ENCODE measurements at places on chromosomes 5 and 9.

- DNase-seq = no peak
Observed at GRCh38 chr9:104987743-104988142, 59.8 kb upstream of the ABCA1 start.

DNA sequence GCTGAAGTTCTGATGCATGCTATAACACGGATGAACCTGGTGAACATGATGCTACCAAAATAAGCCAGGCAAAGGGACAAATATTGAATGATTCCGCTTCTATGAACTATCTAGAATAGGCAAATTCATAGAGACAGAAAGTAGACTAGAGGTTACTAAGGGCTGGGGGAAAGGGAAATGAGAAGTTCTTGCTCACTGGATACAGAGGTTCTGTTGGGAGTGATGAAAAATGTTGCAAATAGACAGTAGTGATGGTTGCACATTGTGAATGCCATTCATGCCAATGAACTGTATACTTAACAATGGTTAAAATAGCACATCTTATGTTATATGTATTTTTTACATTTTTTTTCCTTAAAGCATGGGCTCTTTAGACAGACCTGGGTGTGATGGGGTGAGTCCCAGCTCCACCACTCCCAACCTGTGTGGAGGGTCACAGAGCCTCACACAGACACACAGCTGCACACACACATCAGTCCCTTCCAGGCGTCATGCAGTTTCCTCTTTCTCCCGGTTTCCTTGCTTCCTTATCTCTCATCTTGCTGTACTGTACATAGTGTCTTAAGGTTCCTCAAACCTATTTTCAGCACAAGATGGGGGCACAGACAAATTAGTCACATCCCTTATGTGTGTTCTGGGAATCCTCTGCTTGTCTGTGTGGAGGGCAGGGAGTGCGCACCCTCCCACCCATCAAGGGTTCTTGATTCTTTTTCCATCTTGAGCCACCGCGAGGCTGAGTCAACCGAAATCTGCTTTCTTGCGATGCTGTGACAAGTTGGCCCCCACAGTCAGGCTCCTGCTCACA is 192.9 kb downstream of the CRB2 start:
- DNase-seq = no peak

DNA sequence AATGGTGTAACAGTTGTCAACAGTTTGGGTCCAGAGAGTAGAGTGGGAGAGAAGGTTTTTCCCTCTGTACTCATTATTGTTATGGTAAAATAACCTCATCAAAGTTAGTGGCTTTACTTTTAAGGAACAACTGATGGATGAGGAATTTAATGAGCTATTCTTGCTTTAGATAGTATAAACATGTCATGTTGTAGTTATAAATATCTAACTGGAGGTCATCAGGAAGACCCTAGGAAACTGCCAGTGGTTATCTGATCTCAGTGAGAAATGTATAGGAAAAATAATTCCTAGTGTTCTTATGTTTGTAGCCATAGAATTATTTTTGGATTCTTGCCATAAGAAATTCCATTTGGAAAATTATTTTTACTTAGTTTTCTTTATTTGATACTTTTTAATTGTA is 4.1 kb downstream of the ERCC6L2 start:
- DNase-seq = no peak

DNA sequence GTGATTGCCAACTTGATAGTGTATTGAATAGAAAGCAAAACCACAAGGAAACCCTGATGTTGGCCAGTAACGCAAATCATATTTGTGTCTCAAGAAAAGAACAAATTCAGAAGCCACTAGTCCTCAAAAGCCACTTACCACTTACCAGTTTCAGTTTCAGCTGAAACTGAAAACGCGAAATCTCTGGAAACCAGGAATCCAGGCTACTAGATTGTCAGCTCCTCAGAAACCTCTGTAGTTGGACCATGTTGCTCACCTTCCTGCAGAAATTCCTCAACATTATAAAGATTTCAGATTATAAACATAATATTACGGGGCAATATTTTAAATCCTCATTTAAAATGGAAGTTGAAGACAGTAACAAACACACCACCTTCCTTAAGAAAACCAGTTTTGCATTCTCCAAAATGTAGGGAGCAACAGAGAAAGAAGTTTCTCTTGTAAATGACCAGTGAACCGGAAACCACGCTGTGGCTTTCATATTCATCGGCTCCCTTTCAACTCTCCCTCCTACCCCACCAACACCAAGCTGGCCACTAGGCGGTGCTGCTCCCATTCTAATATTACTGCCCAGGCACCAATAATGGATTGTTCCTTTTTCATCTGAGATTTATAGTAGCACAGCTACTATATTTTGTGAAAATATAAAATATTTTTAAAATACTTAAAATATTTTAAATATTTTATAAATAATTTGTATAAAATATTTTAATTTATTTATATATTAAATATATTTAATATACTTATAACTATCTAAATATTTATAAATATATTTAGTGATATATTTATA is 8.7 kb upstream of the TMED7 start:
- DNase-seq = peak; percentile 13

DNA sequence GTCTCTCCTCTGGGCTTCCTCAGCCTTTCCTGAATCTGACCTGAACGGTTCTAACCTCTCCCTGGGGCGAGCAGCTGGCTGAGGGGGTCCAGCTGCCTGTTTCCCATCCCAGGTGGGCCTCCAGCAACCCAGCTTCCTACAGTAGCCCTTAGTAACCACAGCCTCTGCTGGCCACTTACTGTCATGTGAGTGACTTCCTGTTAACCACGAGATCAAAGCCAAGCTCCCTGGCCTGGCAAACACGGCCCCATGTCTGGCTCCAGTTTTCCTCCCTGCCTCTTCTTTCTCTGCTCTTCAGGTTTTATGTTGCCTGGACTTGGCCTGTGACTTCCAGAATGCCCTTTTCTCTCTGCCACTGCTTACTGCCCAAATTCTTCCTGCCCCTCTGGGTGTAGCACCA is 47.2 kb upstream of the DAB2IP start:
- no peak for DNase-seq

GRCh38 chr5:178201221-178201926 is 3.0 kb upstream of the HNRNPAB start:
- DNase-seq = no peak

GRCh38 chr5:145903113-145903512 is 30.3 kb upstream of the GRXCR2 start:
- DNase-seq = no peak

DNA sequence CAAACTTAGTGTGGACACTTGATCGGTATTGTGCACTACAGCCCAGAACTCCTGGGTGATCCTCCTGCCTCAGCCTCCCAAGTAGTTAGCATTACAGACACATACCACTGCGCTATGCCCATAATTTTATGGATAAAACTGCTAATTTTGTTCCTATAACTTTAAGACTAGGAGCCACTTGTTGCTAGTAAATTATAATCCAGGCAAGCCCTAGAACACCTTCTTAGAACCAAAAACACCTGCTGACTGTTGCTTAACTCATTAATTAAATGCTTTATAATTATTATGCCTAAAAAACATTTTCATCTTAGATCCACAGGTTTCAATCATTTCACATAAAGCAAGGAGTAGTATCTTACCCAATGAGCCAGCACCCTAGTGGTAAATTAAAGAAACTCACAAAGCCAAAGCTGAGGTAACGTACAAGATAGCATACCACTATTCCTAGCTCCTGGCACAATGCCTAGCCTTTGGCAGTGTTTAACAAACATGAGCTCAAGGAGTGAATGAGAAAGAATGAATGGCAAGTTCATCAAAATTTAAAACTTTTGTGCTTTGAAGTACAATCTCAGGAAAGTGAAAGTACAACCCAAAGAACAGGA is 5.4 kb downstream of the MRPS27 start:
- no peak for DNase-seq

GRCh38 chr9:90807006-90807405 is 5.4 kb downstream of the SYK start:
- no peak for DNase-seq

GRCh38 chr5:59999056-59999455 is 105.5 kb upstream of the PDE4D start:
- no peak for DNase-seq

GRCh38 chr5:58458141-58458742 is 1.6 kb downstream of the PLK2 start:
- DNase-seq = no peak

DNA sequence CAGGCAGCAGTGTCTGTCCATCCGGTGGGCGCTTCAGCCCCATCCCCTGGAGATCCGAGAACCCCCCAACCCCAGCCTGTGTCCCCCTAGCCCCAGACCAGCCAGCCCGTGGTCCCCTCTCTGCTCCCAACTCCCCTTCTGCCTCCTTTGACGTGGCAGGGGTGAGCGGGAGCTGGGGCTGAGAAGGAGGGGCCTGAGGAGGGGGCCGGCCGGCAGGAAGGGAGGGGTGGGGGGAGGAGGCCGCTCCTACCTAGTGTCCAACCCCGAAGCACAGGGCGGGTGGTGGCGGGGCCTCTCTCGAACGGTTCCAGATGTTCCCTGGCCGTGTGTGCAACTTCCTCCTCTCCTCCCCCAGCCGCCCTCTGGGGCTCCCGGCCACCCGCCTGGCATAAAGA is 31.0 kb downstream of the GOLGA2 start:
- DNase-seq = no peak

DNA sequence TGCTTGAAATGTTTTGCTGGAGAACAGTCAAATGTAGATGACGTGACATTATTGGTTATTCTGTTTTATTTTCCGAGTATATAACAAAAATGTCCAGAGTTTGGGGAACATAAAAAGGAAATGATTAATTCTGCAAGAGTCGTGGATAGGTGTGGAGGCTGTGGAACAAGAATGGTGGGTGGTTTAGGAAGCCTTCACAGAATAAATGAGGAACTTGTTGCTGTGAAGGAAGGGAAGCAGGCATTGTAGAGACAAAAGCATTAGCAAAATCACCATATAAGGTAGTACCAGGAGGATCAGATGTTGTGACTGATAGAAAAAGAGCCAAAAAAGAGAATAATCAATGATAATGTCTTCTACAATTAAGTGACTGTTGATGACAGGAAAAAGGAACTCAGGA is 66.2 kb upstream of the CNTLN start:
- DNase-seq = no peak

DNA sequence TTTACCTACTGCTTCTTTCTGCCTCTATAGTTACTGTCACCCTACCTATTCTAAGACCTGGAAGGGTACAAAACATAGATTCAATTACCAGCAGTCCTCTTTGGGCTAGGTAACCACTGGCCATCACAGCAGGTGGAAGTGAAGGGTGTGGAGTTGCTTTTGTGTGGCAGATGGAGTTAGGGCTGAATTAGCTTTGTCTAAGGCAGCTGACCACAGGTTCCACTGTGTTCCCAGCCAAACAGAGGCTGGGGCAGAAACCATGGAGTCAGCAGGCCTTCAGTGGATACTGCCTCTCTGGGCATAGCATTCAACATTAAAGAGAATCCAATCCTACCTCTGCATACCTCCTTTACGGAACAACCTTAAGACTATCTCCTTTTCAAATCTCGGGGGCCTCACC is 254.2 kb downstream of the RFX3 start:
- no peak for DNase-seq

- DNase-seq = no peak
Observed at GRCh38 chr5:111255169-111255568, 31.0 kb downstream of the CAMK4 start.

DNA sequence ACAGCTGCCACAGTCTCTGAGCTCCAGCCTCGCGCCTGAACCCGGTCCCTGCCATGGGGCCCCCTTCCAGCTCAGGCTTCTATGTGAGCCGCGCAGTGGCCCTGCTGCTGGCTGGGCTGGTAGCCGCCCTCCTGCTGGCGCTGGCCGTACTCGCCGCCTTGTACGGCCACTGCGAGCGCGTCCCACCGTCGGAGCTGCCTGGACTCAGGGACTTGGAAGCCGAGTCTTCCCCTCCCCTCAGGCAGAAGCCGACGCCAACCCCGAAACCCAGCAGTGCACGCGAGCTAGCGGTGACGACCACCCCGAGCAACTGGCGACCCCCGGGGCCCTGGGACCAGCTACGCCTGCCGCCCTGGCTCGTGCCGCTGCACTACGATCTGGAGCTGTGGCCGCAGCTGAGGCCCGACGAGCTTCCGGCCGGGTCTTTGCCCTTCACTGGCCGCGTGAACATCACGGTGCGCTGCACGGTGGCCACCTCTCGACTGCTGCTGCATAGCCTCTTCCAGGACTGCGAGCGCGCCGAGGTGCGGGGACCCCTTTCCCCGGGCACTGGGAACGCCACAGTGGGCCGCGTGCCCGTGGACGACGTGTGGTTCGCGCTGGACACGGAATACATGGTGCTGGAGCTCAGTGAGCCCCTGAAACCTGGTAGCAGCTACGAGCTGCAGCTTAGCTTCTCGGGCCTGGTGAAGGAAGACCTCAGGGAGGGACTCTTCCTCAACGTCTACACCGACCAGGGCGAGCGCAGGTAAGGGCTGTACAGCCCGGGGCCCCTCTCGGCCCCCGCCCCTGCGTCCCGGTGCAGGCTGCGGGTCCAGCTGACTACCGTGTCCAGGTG is 509 bp downstream of the LVRN start:
- no peak for DNase-seq

GRCh38 chr5:153964191-153964879 is 74.4 kb downstream of the FAM114A2 start:
- DNase-seq = no peak

DNA sequence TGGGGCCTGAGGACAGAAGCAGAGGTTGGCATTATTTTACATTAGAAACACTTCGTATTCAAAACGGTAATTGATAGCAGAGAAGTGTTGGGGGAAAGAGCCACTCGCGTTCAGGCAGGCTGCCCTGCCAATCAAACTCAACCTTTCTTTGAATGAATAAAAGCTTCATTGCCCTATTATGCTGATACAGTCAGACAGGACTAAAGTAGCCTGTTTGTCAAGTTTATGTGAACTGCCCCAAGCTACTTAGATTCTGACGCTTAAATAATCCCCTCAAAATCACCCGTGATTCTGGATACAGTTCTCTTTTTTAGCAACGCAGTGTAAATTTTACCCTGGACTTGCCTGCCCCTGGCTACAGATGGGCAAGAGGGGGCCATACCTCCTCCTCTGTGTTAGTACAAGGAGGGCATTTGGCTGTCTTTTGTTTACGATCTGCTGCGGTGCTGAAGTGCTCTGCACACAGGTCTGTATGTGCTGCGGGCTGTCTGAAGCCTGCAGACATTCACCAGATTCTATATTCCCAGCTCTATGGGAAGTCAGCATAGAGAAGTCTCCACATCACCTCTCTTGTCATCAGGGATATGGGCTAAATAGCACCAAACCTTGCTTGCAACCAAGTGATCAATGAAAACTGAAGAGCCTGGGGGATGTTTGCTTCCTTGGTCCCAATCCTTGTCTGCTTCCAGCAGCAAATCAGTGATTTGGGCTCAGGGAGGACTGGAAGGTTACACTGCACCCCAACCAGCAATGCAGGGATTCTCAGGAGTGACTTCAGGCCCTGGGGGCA is 218.4 kb downstream of the EBF1 start:
- no peak for DNase-seq

- no peak for DNase-seq
Observed at GRCh38 chr5:131223751-131224386, 40.0 kb upstream of the CDC42SE2 start.

- no peak for DNase-seq
Observed at GRCh38 chr5:40078898-40079575, 600.7 kb upstream of the PTGER4 start.

DNA sequence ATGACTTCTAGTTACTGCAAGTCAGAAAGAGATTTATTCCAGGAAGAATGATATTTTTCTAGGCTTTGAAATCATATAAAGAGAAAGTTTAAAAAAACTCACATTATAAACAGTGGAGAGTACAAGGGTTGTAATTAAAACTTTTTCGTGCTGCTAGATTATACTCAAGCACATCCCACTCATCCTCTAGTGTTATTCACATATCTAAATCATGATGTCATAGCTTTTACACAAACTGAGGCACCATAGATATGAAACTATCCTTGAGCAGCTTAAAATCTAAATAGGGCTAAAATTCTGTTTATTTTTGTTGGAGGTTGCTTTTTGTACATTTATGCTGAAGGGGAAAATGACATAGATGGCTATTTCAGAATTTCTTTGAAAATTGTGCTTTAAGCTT is 30.0 kb downstream of the TENT2 start:
- DNase-seq = no peak
